ENCODE measurements at places on chromosomes 1 and 21. TPM values are rescaled to one million over a fixed set of nuclear protein-coding genes. Genes with fewer than 3 reads are reported as not detected.

- no peak for DNase-seq
Observed at GRCh38 chr1:16644193-16644481, 22.6 kb downstream of the RNU1-3 start.

DNA sequence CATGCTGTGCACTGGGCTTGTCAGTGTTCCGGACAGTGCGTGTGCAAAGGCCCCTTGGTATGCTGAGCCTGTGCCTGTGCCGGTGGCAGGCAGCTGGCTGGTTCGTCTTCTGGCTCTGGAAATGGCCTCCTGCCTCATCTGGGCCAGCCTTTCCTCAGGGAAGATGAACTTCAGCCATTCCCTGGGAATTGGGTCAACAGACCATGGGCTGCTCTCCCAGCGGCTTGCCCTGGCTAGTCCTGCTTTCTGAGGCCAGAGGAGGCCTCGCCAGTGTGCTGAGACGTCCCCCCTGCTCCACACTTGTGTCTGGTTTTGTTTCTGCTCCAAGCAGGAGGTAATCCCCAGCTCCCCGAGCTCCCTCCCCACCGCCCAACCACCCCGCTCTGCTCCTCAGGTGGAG, 32.6 kb upstream of the RD3 start:
- DNase-seq = no peak

DNA sequence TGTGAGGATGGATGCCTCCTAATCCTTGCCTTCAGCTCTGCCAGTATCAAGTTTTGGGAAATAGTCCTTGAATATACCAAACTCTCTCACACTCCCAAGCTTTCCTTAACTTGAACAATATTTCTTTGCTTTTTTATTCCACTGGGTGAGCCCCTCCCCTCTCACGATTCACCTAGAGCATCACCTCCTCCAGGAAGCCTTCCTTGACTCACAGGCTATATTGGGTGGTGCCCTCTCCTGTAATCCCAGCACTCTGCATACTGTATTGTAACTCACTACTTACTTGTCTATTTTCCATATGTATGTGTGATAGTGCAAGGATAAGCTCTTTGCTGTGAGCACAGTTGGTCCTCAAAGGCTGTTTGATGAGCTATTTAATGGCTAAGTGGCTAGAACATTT, 114.7 kb downstream of the PLXNA2 start:
- no peak for DNase-seq

The LIN28A gene
- total RNA-seq = not detected

The GJA5 gene
- 63.1 TPM for total RNA-seq

The LCE3E gene
- total RNA-seq = not detected

The HMGB4 gene
- not detected for total RNA-seq

Data from right cardiac atrium (tissue), 5 donors.